ENCODE measurements at places on chromosomes 12 and 14.

DNA sequence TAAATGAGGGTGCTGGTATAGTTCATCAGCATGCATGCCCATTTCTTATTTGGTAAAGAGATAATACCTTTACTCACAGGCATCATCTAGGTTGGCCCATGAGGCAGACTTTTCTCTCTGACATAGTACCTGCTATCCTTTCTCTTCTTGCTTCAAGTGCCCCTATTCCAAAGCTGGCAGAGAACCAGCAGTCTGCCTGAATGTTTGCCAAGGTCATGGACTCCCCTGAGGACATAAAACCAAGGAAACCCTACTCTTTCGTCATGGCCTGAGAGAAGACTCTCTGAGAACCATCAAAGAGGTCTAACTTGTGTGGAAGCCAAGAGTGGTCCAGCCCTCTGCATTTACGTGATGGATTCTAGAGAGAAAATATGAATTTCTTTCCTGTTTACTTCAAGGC lies 11.9 kb downstream of the PPP1R36 start:
- no peak for DNase-seq

DNA sequence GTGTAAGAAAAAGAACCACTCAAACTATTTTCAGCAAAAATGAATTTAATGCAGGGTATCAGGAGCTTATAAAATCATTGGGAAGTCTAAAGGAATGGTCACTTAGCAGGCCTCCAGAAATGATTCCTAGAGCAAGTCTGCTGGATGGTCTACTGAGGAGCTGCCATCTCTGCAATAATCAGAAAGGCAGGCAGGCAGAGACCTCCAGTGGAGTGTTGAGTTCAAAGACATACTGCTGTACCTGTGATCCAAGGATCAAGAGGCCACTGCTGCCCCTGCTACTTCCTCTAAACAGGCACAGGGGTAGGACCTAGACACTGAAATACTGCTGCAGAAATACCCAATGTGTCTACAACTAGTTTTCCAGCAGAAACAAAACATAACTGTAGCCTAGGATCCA lies 14.5 kb upstream of the KICS2 start:
- no peak for DNase-seq

DNA sequence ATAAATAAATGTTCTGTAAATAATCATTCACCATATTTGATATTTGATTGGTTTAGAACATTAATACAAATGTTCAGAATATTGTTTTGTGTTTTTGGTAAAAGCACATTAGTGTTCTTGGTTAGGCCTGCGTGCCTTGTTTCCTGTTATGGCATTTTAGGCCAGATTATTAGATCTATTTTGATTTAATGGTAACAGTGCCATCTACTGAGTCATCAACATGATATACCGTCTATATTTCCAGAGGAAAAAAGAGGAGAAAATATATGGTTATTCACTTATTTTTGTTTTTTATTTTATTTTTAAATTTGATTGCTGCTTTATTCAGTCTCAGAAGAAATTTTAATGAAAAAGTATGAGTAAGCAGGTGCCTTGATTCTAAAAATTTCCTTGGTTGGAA lies 60.3 kb downstream of the GPHN start:
- no peak for DNase-seq

- no peak for DNase-seq
These were observed 156.8 kb upstream of the PDE3A start for GRCh38 chr12:20211541-20211940.

GRCh38 chr14:96062506-96062905 lies 23.3 kb downstream of the C14orf132 start:
- no peak for DNase-seq

DNA sequence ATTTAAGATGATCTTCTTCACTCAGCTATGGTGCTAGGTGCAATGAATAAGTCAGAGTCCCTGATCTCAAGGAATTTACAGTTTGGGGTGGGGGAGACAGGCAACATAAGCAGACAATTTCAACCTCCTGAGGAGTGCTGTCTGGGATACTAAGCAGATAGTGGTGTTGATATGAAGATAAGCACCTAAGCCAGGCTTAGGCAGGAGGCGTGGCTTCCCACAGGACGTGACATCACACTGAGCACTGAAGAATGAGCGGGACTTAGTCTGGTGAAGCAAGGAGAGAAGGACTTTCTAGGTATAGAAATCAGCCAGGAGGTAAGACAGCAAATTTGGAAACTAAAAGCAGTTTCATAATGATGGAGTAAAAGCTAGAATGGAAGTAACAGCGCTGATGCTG lies 6.8 kb downstream of the PRPH start:
- no peak for DNase-seq
